ENCODE measurements at places on chromosomes 1 and 21. TPM values are rescaled to one million over a fixed set of nuclear protein-coding genes. Genes with fewer than 3 reads are reported as not detected.
A peak's percentile ranks its signal among the peaks of the same experiment; 100 is the strongest.

ZNF691 gene
- 5.8 TPM for polyA plus RNA-seq

HUNK gene
- polyA plus RNA-seq = 0.25 TPM

ANGPTL7 gene
- 0.34 TPM for polyA plus RNA-seq

TCP10L gene
- 0.24 TPM for polyA plus RNA-seq

DNA sequence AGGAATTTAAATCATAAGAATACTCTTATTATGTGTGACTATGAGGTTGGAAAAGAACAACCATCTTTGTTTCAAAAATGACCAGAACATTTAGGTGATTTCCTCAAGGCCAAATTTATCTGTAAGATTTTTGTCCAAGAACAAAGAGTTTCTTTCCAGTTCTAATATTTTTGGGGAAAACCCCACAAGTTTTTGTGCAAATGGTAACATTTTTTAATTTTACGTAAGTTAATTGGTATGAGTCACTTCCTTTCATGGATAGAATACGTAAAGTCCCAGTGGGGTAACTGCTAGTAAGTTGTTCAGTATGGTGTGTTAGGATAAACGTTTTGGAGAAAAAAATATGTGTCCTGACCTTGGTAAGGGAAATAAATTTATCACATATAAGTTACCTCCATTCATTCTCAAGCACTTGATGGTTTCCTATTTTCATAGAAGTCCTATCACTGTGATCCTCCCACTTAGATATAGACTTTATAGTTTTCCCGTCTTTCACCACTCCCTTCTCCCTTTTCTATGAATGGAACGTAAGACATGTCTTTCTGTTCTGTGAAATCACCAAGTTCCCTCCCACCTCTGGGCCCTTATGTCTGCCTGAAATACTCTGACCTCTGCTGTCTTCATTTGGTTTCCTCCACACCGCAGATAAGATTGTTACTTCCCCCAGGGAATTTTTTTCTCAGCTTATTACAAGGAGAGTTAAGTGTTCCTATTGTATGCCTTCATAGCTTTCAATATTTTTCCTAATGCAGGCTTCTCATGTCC lies 34.9 kb upstream of the TSNAX start:
- peak; percentile 11 for DNase-seq

DNA sequence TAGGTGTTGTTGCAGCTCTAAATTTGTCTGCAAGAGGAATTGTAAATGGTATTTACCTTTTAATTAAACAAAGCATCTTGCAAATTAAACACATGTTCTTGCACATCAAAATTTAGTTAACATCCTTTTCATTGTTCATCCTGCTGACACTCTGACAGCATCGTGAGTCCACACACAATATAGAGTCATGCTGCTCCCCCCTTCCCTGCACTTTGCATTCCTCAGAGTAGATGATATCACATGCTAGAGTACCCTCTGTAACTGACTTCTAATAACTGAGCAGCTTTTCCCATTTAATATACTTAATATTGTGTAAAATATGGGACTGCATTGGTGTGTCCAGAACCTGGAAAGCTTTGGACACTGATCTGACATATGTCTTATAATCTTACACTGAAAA lies 138.8 kb upstream of the DPYD start:
- DNase-seq = peak; percentile 53

DNA sequence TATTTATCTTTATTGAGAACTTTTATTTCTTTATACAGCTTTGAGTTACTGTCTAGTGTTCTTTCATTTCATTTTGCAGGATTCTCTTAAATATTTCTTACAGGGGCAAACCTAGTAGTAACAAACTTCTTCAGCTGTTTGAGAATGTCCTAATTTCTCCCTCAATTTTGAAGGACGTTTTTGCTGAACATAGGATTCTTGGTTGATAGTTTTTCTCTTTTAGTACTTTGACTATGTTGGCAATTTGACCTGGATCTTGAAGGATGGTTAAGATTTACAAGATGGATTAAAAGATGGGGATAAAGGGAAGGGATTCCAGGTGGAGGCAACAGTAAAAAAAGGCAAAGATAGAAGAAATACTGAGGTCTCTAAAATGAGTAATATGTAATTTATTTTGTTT lies 38.9 kb downstream of the XPR1 start:
- DNase-seq = no peak

GRCh38 chr1:56551691-56552090 lies 27.7 kb downstream of the PLPP3 start:
- DNase-seq = peak; percentile 60

DNA sequence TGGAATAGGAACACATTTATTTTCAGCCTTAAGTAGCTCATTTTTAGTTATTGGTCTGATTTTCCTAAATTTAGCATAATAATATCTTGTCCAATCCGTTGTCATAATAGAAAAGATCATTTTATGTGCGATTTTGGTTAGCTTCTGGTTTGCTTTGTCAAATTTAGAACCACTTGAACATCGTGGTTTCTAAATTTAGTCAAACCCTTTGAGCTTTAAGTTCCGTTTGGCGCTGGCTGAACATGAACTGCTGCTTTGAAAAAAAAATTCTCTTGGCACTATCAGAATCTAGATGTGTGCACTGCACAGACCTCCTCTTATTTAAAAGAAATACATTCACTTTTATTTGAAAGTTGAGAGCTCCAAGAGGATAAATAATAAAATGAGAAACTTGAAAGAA lies 370.6 kb downstream of the PTPRC start:
- no peak for DNase-seq

DNA sequence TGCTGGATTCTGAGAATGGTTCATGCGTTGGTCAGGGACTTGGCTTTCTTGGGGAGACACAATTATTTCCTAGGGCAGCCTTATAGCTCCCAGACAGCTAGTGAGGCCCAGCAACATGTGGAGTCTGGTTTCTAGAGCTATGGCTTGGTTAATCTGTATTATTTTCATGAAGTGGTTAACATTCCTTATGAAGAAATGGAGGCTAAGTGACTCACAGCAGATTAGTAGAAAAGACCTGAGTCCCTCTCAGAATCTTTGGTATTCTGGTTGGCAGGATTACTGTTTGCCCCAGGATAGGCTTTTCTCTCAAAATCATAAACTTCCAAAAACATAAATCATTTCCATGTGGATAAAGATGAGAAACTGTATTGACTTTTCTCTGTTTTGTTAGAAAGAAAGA lies 42.3 kb downstream of the DUSP10 start:
- no peak for DNase-seq

GRCh38 chr1:54928327-54928726 lies 41.3 kb upstream of the DHCR24 start:
- DNase-seq = no peak

Measured in fibroblast of lung (primary cell).